Hematopoietic multipotent progenitor cell treated with erythropoietin and hydrocortisone succinate and interleukin-3 and kit ligand, for 6 days (in vitro differentiated cells): ENCODE measurements at places on chromosomes 7 and 10.

DNA sequence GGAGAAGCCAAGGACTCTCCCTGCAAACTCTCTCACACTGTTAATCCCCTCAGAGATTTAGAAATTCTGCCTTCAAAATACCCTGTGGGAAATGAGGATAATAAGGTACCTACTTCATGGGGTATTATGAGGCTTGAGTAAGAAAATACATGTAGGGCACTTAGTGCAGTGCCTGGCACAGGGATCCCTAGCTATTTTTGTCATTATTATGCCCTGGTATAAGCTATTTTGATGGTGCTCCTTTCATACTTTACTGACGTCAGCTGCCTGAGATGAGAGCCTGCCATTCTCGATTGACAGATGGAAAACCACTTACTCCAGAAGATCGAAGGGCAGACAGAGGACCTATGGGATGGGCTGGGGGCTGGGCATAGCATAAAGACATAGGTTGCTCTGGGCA lies 30.1 kb downstream of the MKX start:
- DNase-seq, result no peak

DNA sequence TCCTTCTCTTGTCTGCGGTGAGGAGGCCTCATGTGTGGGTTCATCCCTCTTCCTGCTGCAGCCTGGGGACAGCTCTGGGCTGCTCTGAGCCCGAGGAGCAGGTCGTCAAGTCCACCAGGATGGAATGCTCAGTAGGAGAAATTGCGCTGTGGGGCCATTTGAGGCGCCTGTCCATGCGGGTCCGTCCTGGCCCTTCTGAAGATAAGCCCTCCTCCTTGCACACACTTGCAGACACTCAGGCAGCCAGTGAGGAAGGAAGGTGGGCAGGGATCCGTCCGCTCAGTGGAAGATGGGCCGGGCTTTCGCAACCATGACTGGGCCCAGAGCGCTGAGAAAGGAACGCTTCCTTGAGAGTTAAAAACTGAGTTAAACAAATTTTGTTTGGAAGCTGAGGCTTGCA lies 356.8 kb downstream of the GLRX3 start:
- DNase-seq, result no peak

DNA sequence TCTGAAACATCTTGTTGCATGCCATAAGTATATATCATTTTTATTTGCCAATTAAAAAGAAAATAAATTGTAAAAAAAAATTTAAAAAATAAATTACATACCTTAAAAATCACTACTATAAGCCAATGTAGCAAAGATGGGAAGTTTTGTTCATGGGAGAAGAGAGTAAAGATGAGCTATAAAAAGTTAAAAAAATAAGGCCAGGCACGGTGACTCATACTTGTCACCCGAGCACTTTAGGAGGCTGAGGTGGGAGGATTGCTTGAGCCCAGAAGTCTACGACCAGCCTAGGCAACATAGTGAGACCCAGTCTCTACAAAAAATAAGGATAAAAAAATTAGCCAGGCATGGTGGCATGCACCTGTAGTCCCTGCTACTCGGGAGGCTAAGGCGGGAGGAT lies 8.4 kb upstream of the STK32C start:
- no peak for DNase-seq

GRCh38 chr10:86971232-86971991 lies 3.1 kb downstream of the ADIRF start:
- DNase-seq, result peak; percentile 87
